ENCODE measurements at places on chromosomes 1 and 21.

GRCh38 chr1:109441069-109441468 is 14.8 kb upstream of the PSMA5 start:
- DNase-seq = no peak

DNA sequence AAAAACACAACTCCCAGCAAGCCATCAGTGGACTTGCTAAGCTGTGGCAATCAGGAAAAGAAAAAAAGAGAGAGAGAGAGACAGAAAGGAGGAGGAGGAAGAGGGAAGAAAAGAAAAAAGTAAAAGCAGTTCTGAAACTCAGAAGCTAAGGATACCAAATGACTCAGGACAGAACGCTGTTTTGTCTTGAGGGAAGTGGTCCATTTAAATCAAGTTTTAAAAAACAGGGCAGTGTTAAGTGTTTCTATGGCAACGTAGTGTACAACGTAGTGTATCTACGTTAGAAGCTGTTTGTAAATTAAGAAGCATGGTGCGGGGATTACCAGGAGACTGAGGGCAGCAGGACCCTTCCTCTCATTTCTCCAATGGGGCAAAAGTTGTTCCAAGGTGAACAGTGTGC is 5.8 kb downstream of the ADORA3 start:
- DNase-seq = no peak

- no peak for DNase-seq
These were observed 249.2 kb upstream of the NFIA start for GRCh38 chr1:60833173-60833572.

DNA sequence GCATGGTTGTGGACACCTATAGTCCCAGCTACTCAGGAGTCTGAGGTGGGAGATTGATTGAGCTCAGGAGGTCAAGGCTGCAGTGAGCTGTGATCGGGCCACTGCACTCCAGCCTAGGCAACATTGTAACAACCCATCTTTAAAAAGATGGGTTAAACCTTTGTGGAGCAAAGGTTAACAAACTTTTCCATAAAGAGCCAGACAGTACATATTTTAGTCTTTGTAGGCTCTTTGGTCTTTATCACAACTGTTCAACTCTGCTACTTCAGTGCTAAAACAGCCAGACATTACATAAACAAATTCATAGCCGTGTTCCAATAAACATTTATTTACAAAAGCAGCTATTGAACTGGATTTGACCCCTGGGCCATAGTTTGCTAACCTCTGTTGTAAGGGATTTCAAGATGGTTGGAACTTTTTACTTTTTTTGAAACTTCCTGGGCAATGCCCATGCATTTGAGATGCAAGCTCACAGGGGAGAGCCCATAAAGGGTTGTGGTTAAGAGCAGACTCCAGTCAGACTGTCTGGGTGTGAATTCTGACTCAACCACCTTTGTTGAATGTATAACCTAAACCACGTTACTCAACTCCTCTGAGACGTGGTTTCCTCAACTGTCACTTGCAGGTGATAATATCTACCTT is 10.8 kb downstream of the INAVA start:
- DNase-seq = peak; percentile 63

DNA sequence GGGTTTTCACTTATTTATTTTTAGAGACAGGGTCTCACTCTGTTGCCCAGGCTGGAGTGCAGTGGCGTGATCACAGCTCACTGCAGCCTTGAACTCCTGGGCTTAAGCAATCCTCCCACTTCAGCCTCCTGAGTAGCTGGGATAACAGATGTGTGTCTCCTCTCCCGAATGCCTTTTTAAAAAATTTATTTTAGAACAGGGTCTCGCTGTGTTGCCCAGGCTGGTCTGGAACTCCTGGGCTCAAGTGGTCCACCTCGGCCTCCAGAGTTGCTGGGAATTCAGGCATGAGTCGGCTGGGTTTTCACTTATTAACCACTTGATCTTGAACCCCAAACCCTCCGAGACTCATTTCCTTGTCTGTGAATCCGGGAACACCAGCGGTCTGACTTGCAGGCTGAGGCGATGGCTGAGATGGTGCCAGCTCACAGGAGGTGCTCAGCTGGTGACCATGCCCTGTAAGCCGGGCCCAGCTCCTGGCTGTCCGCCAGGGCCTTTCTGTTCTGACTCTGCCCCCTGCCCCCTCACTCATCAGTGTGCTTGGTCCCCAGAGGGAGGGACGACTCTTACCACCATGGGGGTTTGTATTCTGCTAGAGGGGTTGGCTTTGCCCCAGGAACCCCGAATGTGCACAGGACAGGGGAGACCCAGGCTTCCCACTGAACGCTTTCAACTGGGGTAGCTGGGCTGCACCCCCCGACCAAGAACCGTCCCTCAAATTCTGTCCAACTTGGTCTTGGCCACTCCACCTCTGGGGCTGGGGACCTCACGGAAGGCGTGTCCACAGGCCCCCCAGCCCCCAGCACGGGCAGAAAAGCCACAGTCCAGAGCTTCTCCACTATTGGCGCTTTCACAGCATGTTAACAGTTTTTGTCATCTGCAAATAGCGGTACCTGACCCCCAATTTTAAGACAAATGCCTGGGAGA is 22.5 kb downstream of the MMEL1 start:
- no peak for DNase-seq

GRCh38 chr1:237249120-237249519 is 207.1 kb downstream of the RYR2 start:
- DNase-seq = no peak

DNA sequence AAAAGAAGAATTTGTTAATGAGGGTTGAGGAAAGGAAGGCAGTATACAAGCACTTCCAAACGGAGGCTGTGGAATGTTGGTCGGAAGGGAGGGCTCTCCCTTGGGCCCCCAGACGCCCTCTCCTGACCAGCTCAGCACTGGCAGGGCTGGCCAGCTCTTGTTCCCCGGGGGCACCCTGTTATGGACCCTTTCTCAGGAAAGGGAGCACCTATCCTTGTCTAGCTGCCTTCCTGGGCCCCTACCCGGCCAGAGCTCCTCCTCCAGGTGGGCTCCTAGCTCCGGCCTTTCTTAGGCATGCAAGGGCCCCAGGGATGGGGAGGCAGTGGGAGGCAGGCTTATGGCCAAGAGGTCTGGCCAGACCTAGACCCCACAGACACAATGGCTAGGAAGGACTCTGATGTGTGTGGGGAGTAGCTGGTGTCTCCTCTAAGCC is 926 bp downstream of the BLACAT1 start:
- DNase-seq = no peak

- no peak for DNase-seq
These were observed 42.4 kb downstream of the RIMS3 start for GRCh38 chr1:40622936-40623629.

GRCh38 chr1:66360285-66360724 is 173.6 kb upstream of the SGIP1 start:
- DNase-seq = no peak

DNA sequence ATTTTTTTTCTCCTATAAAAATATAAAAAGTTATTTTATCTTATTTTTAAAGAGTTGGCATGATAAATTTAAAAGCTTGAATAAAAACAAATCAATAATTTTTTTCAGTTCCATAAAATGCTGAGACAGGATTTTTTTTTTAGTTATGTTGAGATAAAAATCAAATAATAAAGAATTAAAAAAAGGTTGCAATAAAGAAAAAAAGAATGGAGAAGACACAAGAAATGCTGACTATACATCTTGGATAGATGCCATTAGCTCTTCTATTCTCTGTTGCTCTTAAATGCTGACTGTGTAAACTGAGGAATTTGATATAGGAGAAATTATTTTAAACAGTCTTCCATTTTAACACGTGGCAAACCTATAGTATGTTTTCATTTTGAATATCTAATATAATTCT is 2298.5 kb downstream of the MRPL39 start:
- DNase-seq = no peak

DNA sequence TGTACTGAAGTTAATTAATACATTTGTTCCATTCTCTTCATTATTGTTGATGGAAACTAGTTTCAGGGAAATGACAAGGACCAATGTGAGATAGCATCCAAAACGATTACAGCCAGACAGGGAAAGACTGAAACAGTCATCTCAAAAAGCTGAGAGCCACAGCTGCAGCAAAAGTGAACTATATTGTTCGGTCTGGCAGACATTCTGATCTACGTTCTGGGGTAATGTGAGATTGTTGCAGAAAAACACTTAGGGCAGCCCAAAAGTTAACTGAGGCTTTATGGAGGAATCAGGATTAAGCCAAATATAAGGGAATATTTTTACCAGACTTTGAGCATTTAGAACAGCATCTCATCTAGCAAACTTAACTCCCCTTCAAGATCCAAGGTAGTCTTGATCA is 112.9 kb downstream of the LRRC40 start:
- DNase-seq = no peak

DNA sequence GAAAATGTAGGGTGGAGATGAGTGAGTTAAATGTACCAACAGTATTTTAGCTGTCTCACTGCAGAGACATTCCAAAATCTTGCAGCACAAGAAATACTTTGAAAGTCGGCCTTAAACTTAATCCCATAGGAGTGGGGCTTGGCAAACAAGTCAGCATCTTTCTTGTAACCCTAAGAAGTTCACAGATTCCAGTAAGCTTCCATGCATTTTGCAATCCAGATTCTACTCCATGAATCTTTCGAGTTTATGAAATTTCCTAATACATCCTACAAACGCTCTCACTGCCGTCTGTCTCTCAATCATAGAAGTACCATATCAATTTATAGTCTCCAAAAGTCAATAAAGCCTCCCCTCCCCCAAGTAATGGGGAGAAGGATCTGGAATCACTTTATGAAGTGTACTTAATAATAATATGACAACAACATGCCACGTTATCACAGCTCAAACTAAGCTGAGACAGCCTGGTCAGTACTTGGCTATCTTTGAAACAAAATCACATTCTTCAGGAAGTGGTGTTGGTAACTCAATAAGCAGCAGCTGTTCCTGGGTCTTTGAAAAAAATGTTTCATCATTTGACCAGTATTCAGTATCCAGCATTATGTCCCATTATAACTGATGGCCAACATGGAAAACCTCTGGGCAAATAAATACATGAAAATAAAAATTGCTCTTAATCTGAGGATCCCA is 317.4 kb upstream of the RUNX1 start:
- no peak for DNase-seq

DNA sequence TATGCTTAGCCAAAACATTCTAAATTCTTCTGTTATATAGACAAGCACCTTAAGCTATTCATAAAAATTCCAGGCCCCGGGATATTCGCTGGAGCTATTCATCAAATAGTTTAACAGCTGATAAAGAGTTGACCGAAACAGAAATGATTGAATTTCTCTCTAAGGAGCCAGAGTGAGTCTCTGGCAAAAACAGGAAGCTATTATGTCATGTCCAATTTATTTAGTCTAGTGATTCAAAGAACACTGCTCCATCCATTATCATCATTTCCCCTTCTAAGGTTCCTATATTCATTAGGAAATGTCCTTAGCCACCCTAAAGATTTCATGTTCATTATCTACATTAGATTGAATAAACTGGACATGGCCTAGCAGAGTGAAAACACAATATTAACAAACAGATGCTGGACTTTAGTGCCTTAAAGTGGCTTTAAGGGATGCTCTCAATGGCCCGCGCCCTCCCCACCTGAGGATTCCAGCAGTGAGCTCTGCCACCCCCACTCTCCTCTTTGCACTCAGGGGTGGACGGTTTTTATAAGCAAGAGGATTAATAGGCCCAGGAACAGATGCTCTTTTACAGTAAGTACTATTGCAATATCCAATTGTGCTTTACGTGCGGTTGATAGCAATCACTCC is 122.1 kb upstream of the RGS1 start:
- DNase-seq = no peak

GRCh38 chr1:246724731-246725095 is 504 bp downstream of the SCCPDH start:
- no peak for DNase-seq

GRCh38 chr1:59769736-59770095 is 45.0 kb upstream of the HOOK1 start:
- no peak for DNase-seq

DNA sequence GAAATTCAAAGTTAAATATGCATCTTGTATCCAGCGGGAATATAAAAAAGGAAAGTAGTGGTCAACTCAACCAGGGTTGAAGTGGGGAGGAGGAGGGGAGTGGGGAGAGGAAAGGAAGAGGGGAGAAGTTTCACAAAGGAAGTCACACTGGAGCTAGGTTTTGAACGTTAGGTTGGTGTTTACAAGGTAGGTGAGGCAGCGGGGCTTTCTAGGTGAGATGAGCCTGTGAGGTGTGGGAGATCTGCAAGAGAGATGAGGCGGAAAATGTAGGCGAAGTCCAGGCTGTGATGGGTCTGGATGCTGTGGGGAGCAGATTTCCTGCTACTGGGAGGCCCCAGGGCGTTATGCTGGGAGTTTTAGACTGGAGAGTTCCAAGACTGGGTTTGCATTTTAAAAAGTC is 36.1 kb upstream of the IL20 start:
- peak; percentile 20 for DNase-seq

DNA sequence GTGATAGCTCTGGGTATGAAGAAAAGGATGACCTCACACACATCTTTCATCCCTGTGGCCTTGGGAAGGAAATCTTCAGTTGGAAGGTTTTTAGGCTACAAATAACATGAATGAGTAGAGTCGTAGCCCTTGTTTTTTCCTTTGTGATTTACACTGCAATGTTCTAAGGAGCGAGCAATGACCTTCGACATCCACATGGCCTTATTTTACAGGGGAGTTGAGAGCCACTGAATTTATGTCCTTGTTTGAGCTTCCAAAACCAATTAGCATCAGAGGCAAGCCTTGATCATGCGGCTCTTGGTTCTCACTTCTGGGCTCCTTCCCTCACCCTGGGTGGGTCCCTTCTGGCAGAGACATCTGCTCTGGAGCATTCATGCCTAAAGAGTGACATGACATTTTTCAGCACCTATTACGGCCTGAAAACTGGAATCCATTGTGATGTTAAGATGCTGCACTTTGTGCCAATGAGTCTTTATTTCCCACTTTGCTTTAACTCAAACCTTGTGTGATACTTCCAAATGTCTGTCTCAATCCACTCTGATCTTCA is 70.5 kb upstream of the RUNX1 start:
- no peak for DNase-seq

GRCh38 chr1:72281637-72282270 is 585 bp downstream of the NEGR1 start:
- DNase-seq = no peak

GRCh38 chr1:239547987-239548386 is 161.6 kb downstream of the CHRM3 start:
- no peak for DNase-seq

DNA sequence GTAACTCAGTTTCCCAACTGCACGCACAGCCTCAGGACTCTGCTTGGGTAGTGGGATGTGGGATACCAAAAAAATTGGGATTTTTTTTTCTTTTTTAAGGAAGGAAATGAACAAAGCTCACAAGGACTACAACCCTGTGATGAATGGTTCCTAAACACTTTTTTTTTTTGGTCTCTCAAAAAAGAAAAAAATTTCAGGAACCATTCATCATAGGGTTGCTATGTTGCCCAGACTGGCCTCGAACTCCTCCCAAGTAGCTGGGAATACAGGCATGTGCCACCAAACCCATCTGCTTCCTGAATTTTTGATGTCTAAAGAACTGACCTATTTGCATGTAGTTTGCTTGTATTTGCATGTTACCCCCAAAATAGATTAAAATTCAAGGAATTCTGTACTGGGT is 6.8 kb downstream of the MINDY1 start:
- DNase-seq = no peak

DNA sequence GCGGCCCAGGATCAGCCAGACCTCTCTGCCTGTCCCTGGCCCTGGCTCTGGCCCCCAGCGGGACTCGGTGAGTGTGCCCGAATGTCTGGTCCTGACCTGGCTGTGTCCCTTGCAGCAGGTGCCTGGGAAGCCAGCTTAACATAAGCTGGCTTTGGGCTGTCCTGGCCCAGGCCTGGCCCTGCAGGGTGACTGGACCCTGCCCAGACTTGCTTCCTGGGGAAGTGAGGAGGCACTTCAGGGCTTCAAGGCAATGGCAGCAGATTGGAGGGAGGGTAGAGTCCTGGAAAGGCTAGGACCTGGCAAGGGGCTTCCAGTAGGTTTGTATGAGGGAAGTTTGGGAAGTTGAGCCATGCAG is 16.4 kb downstream of the RPS6KA1 start:
- DNase-seq = no peak
